ENCODE measurements at places on chromosomes 16 and 17.

- DNase-seq: no peak
These were observed 154.1 kb upstream of the PLCG2 start for GRCh38 chr16:81624760-81625543.

- DNase-seq: no peak
These were observed 2.7 kb upstream of the FASN start for GRCh38 chr17:82100502-82101298.

GRCh38 chr16:68202091-68202519 is 33.8 kb downstream of the ESRP2 start:
- DNase-seq: no peak

DNA sequence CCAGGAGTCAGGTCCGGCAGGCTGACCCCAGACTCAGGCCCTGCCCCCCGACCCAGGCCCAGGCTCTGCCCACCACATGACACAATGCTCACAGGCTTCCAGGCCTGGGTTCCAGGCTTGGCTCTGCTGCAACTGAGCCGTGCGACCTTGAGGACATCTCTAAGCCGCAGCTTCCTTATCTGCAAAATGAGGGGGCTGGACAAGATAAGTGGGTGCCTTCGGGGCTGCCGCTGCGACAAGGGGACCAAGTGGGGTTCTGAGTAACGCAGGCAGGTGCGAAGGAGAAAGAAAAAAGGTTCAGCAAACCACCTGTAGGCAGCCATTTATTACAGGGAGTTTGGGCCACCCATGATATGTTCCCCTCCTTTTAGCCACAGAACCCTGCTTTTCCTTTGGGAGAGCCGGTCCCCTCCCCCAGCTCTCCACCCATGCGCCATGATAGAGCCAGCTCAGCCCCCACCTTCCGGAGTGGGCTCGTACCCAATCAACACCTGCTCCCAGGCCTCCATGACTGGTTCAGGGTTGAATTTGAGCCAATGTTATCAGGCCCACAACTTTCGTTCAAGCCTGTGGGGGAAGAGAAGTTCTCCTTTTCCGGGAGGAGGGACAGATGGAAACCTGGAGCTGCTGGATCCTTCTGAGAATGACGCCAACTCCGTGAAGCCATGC is 38.2 kb downstream of the RTN4RL1 start:
- DNase-seq: no peak

DNA sequence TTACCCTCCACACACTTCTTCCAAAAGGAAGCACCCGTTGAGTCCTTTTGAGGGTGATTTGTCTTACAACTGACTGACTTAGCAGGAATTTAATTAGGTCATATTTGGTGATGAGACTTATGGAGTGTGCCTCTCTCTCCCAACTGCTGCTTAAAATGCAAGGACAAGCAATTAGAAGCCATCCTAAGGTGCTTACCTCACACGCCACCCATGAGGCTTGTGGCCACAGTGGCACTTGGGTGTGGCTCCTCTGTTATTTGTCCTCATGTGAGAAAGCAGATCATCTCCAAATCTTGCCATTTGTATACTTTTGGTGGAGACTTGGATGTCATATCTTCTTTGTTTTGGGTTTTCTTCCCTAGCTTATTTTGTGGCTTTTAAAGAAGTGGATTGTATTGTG is 61.6 kb downstream of the WNT3 start:
- DNase-seq: no peak

- no peak for DNase-seq
These were observed 543 bp downstream of the TMUB2 start for GRCh38 chr17:44187131-44187899.

DNA sequence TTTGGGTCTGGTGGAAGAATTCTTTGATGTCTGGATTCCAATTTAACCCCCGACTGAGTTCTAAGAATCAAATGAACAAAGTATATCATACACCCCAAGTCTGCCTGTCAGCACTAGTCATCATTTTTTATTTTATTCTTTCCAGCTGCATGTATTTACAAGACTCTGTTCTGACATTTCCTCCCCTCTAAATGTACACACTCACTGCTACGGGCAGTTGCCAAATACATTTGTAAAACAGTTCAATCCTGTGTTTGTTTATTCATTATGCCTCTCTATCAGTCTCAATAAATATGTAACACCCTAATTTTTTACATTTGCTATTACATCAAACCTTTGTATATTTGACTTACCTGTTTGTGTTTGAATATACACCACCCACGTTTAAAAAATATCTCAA is 422.3 kb upstream of the PSMD7 start:
- DNase-seq: no peak

GRCh38 chr16:67429053-67429798 is 1.7 kb upstream of the HSD11B2 start:
- no peak for DNase-seq

GRCh38 chr16:15971440-15971815 is 22.0 kb downstream of the ABCC1 start:
- no peak for DNase-seq

DNA sequence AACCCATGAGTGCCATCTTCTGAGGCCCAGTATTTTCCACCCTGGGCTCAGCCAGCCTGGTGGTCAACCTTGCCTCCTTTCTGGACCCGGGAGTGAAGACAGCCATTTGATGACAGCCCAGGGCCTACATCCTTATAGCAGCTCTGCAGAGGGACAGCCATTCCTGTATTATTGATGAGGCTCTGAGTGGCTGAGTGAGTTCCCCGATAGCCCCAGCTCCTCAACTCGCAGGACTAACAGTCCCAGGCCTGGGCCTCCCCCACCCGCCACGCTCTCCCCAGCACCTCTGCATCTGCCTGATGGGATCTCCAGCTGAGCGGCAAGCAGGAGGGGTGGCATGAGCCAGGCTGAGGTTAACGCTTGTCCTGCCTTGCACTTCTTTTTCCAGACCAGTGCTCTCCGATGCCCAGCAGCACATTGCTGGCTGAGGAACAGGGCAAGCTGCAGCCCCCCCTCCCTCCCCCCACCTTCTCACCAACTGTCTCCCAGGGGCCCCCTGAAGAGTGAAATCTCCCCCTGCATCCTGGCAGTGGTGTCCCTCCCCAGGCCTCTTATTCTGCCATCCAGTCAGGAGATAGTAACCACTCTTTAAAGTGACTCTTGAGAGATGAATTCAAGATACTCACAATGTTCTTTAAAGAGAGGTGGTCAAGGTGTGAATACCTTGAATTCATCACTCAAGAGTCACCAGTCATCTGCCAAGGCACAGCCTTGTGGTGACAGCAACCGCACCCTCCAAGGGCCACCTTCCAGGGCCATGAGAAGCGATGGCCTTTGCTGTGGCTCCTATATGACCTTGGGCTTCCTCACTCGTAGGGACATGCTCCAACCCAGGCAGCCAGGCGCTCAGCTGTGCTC is 23.5 kb downstream of the CACNG5 start:
- no peak for DNase-seq

GRCh38 chr17:37109731-37110710 is 161.3 kb downstream of the AATF start:
- no peak for DNase-seq

GRCh38 chr16:77987810-77988209 is 34.5 kb upstream of the CLEC3A start:
- DNase-seq: no peak

GRCh38 chr16:52247737-52248136 is 299.2 kb downstream of the TOX3 start:
- DNase-seq: no peak

DNA sequence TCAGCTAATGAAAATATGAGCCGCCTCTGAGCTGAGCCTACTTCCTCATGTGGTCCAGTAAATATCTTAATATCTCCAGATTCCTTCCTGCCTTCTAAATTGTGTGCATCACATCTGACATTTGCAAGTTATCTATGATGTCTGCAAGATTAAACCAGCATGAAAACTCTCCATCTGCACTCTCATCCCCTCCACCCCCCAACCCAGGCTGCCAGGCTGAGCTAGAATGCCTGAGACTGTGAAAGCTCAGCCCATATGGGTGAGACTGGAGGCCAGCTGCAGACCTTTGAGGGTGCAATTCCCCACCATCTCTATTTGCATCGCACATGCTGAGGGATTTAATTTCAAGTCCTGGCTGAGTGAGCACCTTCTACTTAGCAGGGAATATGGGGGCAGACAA is 82.8 kb downstream of the ASIC2 start:
- no peak for DNase-seq

- no peak for DNase-seq
These were observed 20.3 kb upstream of the KRT20 start for GRCh38 chr17:40905370-40905769.

DNA sequence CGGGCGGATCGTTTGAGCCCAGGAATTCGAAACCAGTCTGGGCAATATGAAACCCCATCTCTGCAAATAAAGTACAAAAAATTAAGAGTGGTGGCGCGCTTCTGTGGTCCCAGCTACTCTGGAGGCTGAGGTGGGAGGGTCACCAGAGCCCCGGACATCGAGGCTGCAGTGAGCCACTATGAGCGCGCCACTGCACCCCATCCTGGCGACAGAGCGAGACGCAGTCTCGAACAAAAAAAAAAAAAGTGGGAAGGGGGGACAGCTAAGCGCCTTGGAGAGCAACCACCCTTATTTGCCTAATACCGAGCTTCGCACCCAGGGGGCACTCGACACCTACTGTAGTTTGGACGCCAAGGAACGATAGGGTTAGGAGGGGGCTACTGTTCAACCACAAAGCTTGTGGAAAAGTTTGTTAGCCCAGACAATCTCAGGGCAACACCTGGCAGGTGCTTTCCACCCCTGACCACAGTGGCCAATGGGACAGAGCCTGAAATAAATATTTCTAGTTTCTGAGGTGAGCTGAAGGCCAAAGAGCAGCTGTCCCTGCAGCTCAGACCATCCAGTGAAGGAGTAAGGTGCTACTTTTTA is 847 bp upstream of the PSMC3IP start:
- DNase-seq: peak; percentile 73

Measured in pancreas (tissue), 10 donors.